ENCODE measurements at places on chromosomes 4 and X. TPM values are rescaled to one million over a fixed set of nuclear protein-coding genes. Genes with fewer than 3 reads are reported as not detected.

Gene ATP8A1
- 49.9 TPM for total RNA-seq

Gene AKAP14
- not detected for total RNA-seq

Gene RPS6KA6
- total RNA-seq, result 0.05 TPM

Gene TRAPPC2
- total RNA-seq, result 31.3 TPM

Gene KCND1
- total RNA-seq, result 2.3 TPM

Gene AMTN
- total RNA-seq, result not detected

Gene DGKK
- not detected for total RNA-seq

Gene STATH
- total RNA-seq, result not detected

Gene PCYT1B
- total RNA-seq, result 0.89 TPM

Gene PNMA3
- total RNA-seq, result 9.9 TPM

DNA sequence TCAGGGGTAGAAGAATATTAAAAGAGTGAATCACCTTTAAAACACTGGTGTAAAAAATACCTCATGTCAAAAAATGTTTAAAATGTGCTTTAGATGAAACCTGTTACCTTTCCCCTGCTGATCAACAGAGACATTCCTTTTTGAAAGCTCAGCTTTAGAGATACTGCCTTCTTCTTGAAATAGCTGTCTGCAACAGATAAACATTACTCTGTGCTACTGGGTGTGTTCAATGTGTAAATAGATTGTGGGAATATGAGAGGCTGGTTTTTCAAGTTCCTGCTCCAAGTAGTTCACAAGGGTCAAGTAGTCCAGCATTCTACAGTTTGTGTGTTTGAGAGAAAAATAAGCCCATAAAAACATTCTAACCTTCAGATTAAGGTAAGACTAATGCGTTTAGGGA is at the start of gene SYTL5:
Gene SYTL5, plus strand, starts transcription at position 263 of the 400 bp plus-strand sequence. CDS start 27,337 bp downstream, outside the sequence.
- H3K27me3 ChIP-seq, result no peaks in the 10 kb centered on the region
- H3K27ac ChIP-seq, result no peak within 1 kb of the TSS
- no peaks in the 10 kb centered on the region for H3K4me1 ChIP-seq
- H3K36me3 ChIP-seq, result no peaks in the 10 kb centered on the region

DNA sequence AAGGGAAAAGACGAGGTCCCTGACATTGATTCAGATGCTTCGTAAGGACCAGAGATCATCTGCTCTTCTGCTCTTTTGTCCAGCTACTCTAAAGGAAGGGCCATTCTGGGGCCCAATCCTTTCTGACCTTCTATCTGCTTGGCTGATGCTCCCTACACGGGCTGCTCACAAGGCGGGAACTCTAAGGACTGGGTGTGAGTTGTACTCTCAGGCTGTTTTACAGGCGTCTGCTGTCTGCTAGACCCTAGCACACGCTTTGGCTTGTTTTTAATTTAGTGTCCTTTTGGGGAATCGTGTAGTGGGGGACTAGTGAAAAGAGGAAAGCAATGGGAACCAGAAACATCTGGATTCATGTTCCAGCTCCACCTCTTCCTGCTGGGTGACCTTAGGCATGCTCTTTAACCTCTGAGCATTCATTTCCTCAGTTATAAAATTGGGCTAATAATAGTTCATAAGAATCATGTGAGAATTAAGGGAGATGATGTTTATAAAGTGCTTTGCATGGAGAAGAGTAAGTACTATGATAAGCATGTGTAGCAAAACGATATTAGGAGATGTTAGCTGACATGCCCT is 53.1 kb downstream of the CASP3 start:
- H3K27ac ChIP-seq, result no peak overlapping the region
- no peak overlapping the region for H3K4me3 ChIP-seq
- peaks cover 4% of the 10 kb centered on the region for H3K27me3 ChIP-seq
- no peaks in the 10 kb centered on the region for H3K36me3 ChIP-seq

- H3K4me1 ChIP-seq, result no peaks in the 10 kb centered on the region
- no peaks in the 10 kb centered on the region for H3K27me3 ChIP-seq
- no peaks in the 10 kb centered on the region for H3K36me3 ChIP-seq
- H3K4me3 ChIP-seq, result no peak overlapping the region
- no peak overlapping the region for H3K27ac ChIP-seq
These were observed 22.0 kb upstream of the PPARGC1A start for GRCh38 chr4:23911675-23912455.

- no peaks in the 10 kb centered on the region for H3K27me3 ChIP-seq
- no peaks in the 10 kb centered on the region for H3K4me1 ChIP-seq
- no peak overlapping the region for H3K27ac ChIP-seq
- no peak overlapping the region for H3K4me3 ChIP-seq
- H3K36me3 ChIP-seq, result no peaks in the 10 kb centered on the region
These were observed 191.9 kb downstream of the SLC39A8 start for GRCh38 chr4:102153391-102153790.

GRCh38 chr4:76772498-76773106 is 125.3 kb downstream of the SOWAHB start:
- no peak overlapping the region for H3K27ac ChIP-seq
- no peak overlapping the region for H3K4me3 ChIP-seq
- H3K36me3 ChIP-seq, result no peaks in the 10 kb centered on the region
- no peak for DNase-seq
- H3K27me3 ChIP-seq, result no peaks in the 10 kb centered on the region

DNA sequence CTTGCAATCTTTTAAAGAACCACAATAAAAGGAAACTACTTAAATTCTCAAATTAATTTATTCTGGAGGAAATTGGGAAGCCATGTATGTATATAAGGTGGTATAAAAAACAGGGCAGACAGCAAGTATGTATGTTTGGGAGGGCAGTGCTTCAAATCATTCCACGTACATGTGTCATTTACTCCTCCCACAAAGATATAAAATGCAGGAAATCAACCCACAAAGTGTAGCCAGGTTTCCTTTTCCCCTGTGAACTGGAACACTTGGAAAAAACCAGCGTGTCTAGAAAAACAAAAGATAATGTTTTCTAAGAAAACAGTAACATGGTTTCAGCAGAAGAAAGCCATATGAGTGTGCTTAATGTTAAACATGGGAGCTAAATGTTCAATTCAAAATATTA is 156.7 kb upstream of the FAM47A start:
- no peak overlapping the region for H3K27ac ChIP-seq
- H3K4me3 ChIP-seq, result no peak overlapping the region
- H3K36me3 ChIP-seq, result no peaks in the 10 kb centered on the region

- no peaks in the 10 kb centered on the region for H3K36me3 ChIP-seq
- H3K4me3 ChIP-seq, result no peak overlapping the region
- DNase-seq, result no peak
- no peak overlapping the region for H3K27ac ChIP-seq
- H3K4me1 ChIP-seq, result no peaks in the 10 kb centered on the region
These were observed 731.8 kb downstream of the KCTD8 start for GRCh38 chr4:43716721-43717395.

GRCh38 chr4:40524366-40525041 is 105.2 kb downstream of the RBM47 start:
- H3K4me3 ChIP-seq, result no peak overlapping the region
- H3K27ac ChIP-seq, result no peak overlapping the region
- DNase-seq, result no peak
- no peaks in the 10 kb centered on the region for H3K27me3 ChIP-seq

- no peaks in the 10 kb centered on the region for H3K4me1 ChIP-seq
- DNase-seq, result no peak
- no peaks in the 10 kb centered on the region for H3K36me3 ChIP-seq
- no peak overlapping the region for H3K27ac ChIP-seq
These were observed 21.9 kb upstream of the HERC6 start for GRCh38 chr4:88356771-88357170.

DNA sequence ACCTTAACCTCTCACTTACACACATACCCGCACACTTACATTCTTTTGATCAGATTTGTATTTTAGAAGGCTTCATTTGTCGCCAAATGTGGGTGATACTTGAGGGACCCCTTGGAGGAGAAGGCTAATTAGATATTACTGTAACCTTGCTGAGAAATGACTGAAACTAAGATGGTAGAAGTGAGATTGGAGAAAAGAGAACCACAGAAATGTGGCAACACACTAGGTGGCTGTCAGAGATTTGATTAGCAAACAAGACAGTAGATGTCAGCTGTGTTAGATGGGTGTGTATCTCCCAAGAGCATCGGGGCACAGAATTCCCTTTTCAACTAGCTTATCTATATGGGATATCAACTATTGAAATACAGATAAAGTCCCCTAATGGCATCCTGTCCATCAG is 149.3 kb upstream of the FABP2 start:
- no peak overlapping the region for H3K27ac ChIP-seq
- H3K4me1 ChIP-seq, result no peaks in the 10 kb centered on the region
- no peaks in the 10 kb centered on the region for H3K27me3 ChIP-seq
- H3K4me3 ChIP-seq, result no peak overlapping the region
- peaks cover 38% of the 10 kb centered on the region for H3K36me3 ChIP-seq

GRCh38 chr4:45160951-45161350 is 434.6 kb upstream of the GNPDA2 start:
- no peaks in the 10 kb centered on the region for H3K36me3 ChIP-seq
- H3K27ac ChIP-seq, result no peak overlapping the region
- H3K4me3 ChIP-seq, result no peak overlapping the region
- DNase-seq, result no peak
- no peaks in the 10 kb centered on the region for H3K27me3 ChIP-seq

DNA sequence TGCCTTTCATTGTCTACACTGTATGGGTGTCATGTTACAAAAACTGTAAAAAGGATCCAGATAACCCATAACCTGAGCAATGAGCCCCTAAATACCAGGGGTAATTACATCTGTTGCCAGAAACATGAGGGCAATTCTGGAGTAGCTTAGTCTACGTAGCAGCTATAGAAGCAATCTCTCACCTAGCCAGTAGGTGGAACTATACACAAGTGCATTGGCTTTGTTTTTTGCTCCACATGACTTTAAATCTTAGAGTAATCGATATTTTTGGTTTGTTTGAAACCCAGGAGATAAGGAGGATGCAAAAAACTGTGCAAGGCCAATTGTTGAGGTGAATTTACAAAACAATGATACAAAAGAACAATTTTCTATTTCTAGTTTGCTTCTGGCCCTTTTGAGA is 57.5 kb downstream of the GPR82 start:
- DNase-seq, result peak; percentile 59
- H3K36me3 ChIP-seq, result peaks cover 16% of the 10 kb centered on the region
- H3K4me1 ChIP-seq, result peaks cover 8% of the 10 kb centered on the region
- peak overlapping the region; percentile 31 for H3K4me3 ChIP-seq
- peak overlapping the region; percentile 41 for H3K27ac ChIP-seq

DNA sequence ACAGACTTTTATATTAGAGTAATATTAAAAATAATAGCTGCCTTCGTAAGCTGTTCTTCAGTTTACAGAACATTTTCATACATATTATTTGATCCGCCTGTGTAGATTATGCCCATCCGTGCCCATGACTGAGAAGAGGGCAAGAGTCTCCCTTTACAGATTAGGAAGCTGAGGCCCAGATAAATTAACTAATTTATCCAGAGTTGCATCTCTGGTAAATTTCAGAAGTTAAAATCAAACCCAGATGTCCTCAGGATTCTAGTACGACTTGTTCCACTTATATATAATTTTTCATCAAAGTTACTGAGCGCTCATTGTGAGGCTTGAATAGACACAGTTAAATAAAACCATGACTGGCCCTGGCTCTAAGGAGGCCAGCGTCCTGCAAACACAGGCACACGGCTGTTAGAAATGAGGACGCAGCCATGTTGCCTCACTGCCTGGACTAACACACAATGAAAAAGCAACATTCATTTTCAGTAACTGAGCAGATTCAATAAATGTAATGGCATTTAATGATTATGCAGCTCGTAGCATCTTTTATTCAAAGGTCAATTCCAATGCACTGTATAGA is 148.0 kb downstream of the TENM3 start:
- no peaks in the 10 kb centered on the region for H3K27me3 ChIP-seq
- H3K4me1 ChIP-seq, result no peaks in the 10 kb centered on the region
- no peak overlapping the region for H3K27ac ChIP-seq
- no peaks in the 10 kb centered on the region for H3K36me3 ChIP-seq
- no peak overlapping the region for H3K4me3 ChIP-seq

GRCh38 chrX:123740536-123740935 is 7.7 kb upstream of the THOC2 start:
- no peak for DNase-seq
- H3K4me3 ChIP-seq, result no peak overlapping the region
- H3K36me3 ChIP-seq, result no peaks in the 10 kb centered on the region
- no peak overlapping the region for H3K27ac ChIP-seq
- H3K27me3 ChIP-seq, result no peaks in the 10 kb centered on the region

- H3K4me1 ChIP-seq, result no peaks in the 10 kb centered on the region
- DNase-seq, result no peak
- no peaks in the 10 kb centered on the region for H3K36me3 ChIP-seq
These were observed 90.8 kb downstream of the NHSL2 start for GRCh38 chrX:72001471-72001870.

GRCh38 chr4:48064349-48064748 is 47.8 kb downstream of the NIPAL1 start:
- H3K4me1 ChIP-seq, result no peaks in the 10 kb centered on the region
- H3K27ac ChIP-seq, result no peak overlapping the region
- peaks cover 34% of the 10 kb centered on the region for H3K36me3 ChIP-seq
- H3K4me3 ChIP-seq, result no peak overlapping the region
- no peaks in the 10 kb centered on the region for H3K27me3 ChIP-seq

- no peak overlapping the region for H3K4me3 ChIP-seq
- no peaks in the 10 kb centered on the region for H3K27me3 ChIP-seq
- DNase-seq, result no peak
- H3K4me1 ChIP-seq, result no peaks in the 10 kb centered on the region
These were observed 9.4 kb downstream of the LETM1 start for GRCh38 chr4:1846580-1846979.

DNA sequence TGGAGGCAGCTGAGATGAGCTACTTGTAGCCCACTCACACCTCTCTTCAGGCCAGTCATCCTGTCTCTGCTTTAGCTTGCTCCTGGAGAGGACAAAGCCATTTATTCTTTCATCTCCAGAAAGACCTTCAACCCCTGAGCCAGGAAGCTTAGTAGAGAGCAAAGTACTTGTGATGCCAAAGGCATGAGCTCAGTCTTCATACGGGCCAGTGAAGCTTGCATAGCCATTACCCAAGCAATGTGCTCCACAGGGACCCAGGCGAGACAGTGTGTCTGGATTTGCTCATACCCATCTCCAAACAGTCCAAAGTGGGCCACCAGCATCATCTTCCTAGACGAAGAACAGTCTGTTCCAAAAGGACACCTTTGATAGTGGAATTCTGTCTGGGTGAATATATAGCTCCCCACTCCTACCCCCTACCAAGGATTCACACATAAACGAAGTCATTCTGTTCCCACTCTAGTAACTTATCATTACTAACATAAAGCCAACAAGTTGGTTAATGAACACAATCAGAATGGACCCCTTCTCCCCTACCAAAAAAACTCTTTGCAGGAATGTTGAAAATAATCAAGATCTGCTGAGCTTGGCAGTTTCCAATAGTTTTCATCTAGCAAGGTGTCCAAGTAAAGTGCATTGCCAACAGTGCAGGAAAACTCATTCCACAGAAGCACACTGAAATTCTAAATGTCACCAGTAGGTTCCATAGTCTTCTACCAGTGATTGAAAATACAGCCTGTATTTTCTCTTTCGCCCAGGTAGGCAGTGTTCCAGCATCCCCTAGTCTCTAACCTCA is 6.7 kb downstream of the TNMD start:
- DNase-seq, result no peak
- no peaks in the 10 kb centered on the region for H3K4me1 ChIP-seq

- H3K27ac ChIP-seq, result no peak overlapping the region
- H3K36me3 ChIP-seq, result peaks cover 29% of the 10 kb centered on the region
- no peaks in the 10 kb centered on the region for H3K4me1 ChIP-seq
- no peak for DNase-seq
- no peaks in the 10 kb centered on the region for H3K27me3 ChIP-seq
- H3K4me3 ChIP-seq, result no peak overlapping the region
These were observed 7.3 kb upstream of the IRAK1 start for GRCh38 chrX:154027022-154027402.

All from CD4-positive, CD25-positive, alpha-beta regulatory T cell (primary cell).